Endothelial cell (in vitro differentiated cells): ENCODE measurements at places on chromosomes 5 and 9. TPM values are rescaled to one million over a fixed set of nuclear protein-coding genes. Genes with fewer than 3 reads are reported as not detected.

The ORM2 gene
- not detected for total RNA-seq

DNA sequence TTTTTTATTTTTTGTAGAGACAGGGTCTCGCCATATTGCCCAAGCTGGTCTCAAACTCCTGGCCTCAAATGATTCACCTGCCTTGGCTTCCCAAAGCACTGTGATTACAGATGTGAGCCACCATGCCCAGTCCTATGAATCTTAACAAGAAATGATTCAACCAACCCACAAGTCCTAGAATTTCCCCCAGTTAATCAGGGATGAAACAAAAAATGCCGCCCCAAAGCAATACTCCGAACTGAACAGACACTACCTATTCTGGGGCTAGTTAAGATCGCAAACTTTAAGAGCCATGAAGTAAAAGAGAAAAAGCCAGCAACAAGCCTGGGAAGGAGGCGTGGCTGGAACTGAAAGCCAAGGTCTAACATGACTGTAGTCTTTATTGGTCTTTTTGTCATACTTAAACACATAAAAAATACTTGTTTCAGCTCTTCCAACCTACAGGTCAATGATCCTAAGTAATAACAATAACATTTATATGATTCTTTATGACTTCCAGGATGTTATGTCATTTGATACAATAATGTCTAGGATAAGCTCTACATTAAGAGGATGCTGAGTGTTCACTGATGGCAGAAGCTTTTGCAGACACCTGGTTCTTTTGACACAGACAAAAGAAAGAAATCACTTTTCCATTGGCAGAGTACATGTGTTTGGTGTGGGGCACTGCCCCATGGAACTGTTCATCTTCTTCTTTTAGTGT lies 361.1 kb upstream of the TLE4 start:
- H3K4me3 ChIP-seq: no peak overlapping the region
- H3K27me3 ChIP-seq: peaks cover 1% of the 10 kb centered on the region
- DNase-seq: no peak
- H3K27ac ChIP-seq: no peak overlapping the region
- no peaks in the 10 kb centered on the region for H3K36me3 ChIP-seq
- no peaks in the 10 kb centered on the region for H3K4me1 ChIP-seq

GRCh38 chr9:74953235-74953751 lies 581 bp upstream of the C9orf40 start:
- peaks cover 12% of the 10 kb centered on the region for H3K4me1 ChIP-seq
- H3K4me3 ChIP-seq: peak overlapping the region; percentile 91
- H3K36me3 ChIP-seq: no peaks in the 10 kb centered on the region
- peaks cover 6% of the 10 kb centered on the region for H3K27me3 ChIP-seq
- H3K27ac ChIP-seq: peak overlapping the region; percentile 75

GRCh38 chr5:42005561-42006153 lies 80.6 kb downstream of the FBXO4 start:
- no peak for DNase-seq
- peaks cover 1% of the 10 kb centered on the region for H3K27me3 ChIP-seq
- H3K4me3 ChIP-seq: no peak overlapping the region
- H3K4me1 ChIP-seq: no peaks in the 10 kb centered on the region
- no peak overlapping the region for H3K27ac ChIP-seq

DNA sequence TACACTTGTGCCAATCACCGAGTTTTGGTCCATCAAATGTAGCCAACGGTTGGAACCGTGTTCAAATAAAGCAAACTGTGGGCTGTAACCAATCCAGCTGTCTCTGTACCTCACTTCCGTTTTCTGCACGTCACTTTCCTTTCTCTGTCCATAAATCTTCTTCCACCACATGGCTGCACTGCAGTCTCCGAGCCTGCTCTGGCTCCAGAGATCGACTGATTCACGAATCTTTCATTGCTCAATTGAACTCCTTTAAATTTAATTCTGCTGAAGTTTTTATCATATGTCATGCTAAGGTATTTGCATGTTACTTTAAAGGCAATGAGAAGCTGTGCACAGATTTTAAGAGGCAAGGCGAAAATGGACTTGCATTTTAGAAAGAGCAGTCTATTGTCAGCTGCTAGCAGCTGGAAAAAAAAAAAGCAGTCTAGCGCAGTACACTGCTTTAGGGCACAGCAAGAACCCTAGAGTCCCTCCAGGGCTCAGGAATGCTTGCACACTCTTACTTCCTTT lies 13.2 kb downstream of the TTC39B start:
- H3K27me3 ChIP-seq: peaks cover 4% of the 10 kb centered on the region
- peaks cover 18% of the 10 kb centered on the region for H3K36me3 ChIP-seq
- no peak overlapping the region for H3K27ac ChIP-seq
- H3K4me3 ChIP-seq: no peak overlapping the region
